GM04504 (cell line): ENCODE measurements at places on chromosomes 13 and 19.
A peak's percentile ranks its signal among the peaks of the same experiment; 100 is the strongest.

DNA sequence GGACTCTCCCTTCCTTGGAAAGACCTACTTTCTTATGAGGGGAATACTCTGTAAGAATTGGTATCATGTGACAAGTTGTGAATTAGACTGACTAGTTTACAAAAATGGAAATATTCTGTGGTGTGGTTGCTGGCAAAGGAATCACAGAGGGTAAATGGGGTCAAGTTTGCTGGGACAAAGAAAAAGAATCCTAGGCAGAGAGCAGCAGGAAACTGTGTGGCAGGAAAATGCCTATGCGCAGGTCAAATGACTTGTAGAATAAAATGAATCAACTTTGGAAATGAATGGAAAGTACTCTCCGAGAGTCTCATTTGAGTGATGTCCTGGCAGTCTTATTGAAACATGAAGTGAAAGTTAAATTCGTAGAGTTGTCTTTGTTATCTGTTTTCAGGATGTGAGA lies 1250.7 kb downstream of the UQCRFS1 start:
- no peak for DNase-seq

DNA sequence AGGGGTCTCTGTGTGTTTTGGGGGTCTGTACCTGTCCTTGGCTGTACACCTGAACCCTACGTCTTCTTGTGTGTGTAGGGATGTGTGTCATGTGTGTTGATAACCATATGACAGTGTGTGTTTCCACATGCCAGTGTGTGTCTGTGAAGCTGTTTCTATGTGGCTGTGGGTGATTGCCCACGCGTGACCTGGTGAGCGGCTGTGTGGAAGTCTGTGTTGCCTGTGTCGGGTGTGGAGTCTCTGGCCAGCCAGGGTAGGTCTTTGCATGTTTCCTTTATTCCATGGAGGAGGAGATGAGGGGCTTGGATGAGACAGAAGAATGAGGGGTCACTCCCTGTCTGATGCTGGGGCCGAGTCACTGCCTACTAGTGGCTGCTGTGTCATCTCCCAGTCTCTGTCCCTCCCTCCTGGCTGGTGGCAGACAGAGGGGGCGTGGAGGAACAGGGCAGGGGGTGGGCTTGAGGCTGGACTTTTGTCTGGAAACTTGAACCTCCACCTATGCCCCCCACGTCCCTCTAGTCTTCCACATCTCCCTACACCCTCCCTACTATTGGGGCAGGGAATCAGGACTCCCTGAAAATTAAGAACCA lies 2.8 kb upstream of the FOSB start:
- DNase-seq, result no peak

DNA sequence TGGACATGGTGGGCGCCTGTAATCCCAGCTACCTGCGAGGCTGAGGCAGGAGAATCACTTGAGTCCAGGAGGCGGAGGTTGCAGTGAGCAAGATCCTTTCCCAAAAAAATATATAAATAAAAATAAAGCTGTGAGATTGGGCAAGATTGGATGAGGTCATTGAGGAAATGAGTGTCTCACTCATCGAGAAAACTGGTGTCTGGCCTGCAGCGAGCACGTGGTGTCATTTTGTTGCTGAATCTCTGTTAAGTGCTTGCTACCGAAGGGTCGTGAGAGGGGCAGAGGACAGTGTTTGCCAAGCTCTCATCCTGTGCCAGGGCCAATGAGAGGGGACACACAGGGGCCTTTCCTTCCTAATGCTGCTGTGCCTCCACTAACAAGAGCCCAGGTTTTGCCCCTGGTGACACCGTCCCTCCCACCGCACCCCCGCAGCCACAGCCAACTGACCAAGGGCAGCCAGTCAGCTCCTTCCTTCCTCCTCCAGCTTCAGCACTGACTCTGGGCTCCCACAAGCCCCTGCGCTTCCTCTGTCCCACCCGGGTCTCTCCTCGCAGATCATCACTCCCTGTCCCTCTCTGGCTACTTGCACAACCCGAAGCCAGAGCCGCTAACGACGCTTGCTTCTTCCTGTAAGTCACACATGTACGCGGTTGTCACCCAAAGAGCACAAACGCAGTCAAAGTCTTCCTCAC lies 3.2 kb downstream of the POLD1 start:
- DNase-seq, result no peak

DNA sequence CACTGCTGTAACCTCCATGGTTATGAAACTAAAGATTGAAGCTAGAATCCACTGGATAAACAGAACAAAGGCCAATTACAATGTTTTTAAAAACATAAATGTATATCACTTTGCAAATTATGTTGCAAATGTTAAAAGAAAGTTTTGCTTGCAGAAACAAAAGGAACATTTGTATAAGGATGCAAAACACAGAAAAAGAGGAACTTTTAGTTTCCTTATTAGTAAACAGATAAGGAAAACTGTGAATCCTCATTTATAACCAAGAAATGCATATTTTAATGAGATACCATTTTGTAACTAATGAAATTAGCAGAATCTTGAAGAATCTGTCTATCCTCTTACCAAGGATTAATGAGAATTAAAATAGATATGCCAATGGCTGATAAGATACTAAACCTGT lies 32.3 kb downstream of the LPAR6 start:
- DNase-seq, result no peak

DNA sequence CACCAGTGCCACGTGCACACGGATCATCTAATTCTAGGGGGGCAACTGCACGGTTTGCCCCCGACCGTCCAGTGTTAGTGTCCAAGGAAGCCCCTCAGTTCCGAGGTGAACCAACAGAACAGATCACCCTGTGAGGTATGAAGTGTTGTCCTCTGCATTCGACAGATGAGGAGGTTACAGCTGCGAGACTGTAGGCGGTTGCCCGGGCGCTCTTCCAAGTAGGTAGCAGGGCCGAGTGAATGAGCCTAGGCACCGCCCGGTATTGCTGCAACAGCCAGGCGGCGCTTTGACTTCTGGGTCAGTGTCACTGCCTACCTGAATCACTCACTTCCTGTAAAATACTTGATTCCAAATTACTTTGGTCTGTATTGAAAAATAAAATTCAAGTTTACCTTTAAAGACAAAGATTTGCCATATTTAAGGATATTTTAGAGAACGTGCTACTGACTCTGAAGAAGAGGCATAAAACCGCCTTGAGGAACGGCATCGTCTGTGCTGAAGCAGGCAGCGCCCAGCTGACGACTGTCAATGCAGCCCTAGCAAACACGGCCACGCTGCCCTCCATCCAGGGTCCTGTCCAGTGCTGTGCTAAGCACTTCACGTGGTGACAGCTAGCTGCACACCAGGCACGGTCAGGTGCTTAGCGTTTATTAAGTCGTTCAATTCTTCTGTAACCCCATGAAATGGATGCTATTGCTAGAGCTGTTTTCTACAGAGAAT lies 19.3 kb upstream of the RASA3 start:
- DNase-seq, result no peak

DNA sequence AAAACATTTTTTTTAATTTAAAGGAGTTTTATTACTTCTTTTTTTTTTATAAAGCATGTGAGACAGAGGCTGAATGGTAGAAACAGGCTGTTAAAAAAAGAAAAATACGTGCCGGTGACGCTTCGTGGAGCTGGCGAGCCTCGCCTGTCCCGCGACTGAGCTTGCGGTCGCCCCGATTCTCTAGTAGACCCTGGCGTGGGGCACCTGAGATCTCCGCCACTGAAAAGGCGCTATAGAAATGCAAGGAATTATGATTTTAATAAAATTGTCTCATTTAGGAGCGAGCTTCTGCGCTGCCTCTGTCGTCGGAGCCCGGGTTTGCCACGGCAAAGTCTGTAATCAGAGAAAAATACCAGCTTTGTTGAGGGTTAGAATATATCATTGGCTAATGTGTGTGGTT lies 18.4 kb downstream of the NFIX start:
- no peak for DNase-seq

DNA sequence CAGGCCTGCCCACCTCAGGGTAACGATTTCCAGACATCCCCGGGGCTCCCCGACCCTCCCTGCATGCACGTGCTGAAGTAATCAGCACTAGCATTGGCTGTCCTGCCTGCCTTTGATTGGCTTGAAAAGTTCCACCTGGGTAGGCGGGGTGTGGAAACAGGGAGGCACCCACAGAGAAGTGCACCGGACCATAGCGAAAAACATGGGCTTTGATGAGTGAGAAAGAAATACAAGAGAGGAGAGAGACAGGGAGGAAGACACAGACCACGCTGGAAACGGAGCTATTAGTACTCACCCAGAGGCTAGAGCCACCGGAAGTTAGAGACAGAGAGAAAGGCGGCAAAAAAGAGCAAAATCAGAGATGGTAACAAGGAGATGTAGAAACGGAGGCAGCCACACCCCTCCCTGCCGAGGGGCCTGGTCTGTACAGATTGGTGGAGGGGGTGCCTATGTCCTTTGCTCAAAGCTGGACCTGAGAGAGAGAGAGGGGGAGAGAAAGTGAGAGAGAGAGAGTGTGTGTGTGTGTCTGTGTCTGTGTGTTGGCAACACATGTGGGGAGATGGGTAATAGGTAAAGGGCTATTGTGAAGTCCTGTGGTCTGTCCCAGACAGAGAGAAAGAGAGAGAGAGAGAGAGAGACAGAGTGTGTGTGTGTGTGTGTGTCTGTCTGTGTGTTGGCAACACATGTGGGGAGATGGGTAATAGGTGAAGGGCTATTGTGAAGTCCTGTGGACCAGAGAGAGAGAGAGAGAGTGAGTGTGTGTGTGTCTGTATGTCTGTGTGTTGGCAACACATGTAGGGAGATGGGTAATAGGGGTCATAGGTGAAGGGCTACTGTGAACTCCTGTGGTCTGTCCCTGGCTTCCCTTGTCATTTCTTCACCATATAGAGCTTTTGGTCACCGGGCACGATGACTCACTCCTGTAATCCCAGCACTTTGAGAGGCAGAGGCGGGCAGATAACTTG lies 2.9 kb downstream of the CGB3 start:
- DNase-seq, result no peak

GRCh38 chr19:16068696-16069259 lies 7.5 kb upstream of the TPM4 start:
- no peak for DNase-seq

- no peak for DNase-seq
Measured at GRCh38 chr13:42581427-42581826, 7.5 kb downstream of the TNFSF11 start.

DNA sequence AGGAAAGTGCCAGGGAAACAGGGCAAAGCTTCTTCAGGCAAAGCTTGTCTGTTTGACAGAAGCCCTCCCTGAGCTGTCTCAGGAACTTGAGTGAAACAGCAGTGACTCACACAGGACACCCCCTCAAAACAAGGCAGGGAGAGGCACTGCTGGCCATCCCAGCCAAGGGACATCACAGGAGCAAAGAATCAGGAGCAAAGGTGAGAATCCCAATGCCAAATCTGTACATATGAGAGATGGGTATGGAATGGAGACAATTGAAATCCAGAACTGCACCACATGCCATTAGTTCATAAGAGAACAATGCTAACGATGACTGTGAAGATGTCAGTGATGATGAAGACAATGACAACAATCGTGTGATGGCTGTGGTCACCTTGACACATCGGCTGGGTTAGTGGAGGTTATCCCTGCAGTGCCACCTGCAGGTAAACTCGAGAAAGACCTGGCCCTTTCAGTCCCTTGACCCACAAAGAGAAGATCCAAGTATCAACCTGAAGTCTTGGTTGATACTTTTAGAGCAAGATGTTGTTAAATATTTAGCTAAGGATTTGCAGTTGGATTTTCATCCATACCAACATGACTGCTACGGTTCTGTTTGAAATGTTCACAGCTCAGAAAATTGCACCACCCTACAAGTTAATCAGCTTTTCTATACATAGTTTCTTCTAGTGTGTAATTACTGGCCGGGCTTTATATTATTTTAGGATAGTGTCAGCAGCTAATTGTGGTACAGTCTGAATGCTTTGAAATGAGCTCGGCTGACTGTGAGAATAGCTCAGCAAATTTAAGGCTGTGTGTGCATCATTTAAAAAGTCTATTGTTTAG lies 42.0 kb upstream of the IPO5 start:
- no peak for DNase-seq

- no peak for DNase-seq
Measured at GRCh38 chr13:97386801-97387484, 47.0 kb upstream of the RAP2A start.

GRCh38 chr13:111789420-111789819 lies 277.5 kb upstream of the SOX1 start:
- DNase-seq, result no peak

GRCh38 chr13:30422054-30422839 lies at the start of gene UBE2L5:
TSS of gene UBE2L5 (plus strand) at chr13:30422493. CDS start at chr13:30427991, 5,498 bp downstream.
- DNase-seq, result peak; percentile 54

DNA sequence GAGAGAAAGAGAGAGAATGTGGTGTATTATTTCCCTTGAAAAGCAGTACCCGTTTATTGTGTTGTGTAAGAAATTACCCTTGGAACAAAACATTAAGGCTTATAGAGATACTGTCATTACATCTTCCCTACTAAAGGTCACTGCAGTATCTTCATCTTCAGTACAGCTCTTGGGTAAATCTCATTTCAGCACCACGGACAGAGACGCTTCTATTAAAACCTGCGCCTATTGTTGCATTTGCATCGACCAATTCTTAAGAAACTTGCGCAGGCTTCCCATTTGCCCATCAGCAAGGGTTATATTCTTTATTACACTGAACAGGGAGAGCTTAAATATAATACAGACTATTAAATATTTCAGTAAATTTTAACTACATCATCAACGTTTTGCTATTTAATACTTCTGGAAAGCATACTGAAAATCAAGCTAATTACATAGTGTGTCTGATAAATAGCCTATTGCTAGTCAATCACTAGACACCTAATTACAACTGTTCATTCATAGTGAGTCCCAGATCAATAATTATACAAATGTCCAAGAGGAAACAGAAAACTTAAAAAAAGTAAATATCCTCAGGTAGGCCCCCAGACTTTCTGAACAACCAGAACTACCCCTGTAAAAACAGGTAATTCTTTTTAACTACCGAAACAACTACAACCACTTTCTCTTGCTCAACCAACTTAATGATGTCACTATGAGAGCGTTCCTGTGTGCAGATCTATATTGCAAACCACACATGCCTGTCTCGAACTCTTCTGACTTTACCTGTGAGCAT lies 350.6 kb downstream of the LIG4 start:
- DNase-seq, result peak; percentile 57

DNA sequence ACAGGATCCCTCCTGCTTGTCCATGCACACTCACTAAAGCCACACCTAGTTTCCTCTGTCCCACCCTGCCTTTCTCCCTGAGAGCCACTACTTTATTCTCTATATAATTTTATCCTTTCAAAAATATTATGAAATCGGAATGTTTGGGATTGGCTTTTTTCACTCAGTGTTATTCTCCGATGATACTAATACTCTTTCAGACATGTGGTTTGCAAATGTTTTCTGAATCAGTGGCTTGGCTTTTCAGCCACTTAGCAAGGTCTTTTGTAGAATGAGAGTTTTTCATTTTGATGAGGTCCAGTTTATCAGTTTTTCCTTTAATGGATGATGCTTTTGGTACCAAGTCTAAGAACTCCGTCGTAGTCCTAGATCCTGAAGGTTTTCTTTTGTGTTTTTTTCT lies 11.6 kb downstream of the SPATA13 start:
- no peak for DNase-seq

- DNase-seq, result no peak
Measured at GRCh38 chr13:95533545-95534160, 18.9 kb upstream of the CLDN10 start.

GRCh38 chr19:39078436-39079200 lies 5.5 kb upstream of the ACP7 start:
- DNase-seq, result peak; percentile 87

GRCh38 chr13:56317841-56318240 lies 822.9 kb upstream of the PRR20A start:
- no peak for DNase-seq
